ENCODE measurements at places on chromosomes 1 and 21. TPM values are rescaled to one million over a fixed set of nuclear protein-coding genes. Genes with fewer than 3 reads are reported as not detected.

Gene FCRL6
- 0.61 TPM for total RNA-seq

Gene F13B
- not detected for total RNA-seq

Gene BTBD19
- total RNA-seq: 4.5 TPM

Gene SHCBP1L
- not detected for total RNA-seq

Gene CLCNKA
- not detected for total RNA-seq

Gene ABCD3
- 22.6 TPM for total RNA-seq

Gene KCNE2
- total RNA-seq: not detected

Gene NPHS2
- total RNA-seq: not detected

Gene C1orf141
- total RNA-seq: not detected

Gene SPRR5
- not detected for total RNA-seq

Gene PRDM15
- 13.4 TPM for total RNA-seq

Gene FAM72B
- total RNA-seq: 41.1 TPM

Gene C8A
- not detected for total RNA-seq

Gene LRRN2
- total RNA-seq: not detected

Data from activated CD8-positive, alpha-beta memory T cell treated with anti-CD3 and anti-CD28 coated beads, Interleukin-2, amount 10 ng/mL, durations not matched to agents 7 days and 5 days (primary cell).